GM12878 (cell line): ENCODE measurements at places on chromosomes 7 and 10.

GRCh38 chr7:105387508-105388355, 989 bp downstream of the SRPK2 start:
- DNase-seq = no peak

DNA sequence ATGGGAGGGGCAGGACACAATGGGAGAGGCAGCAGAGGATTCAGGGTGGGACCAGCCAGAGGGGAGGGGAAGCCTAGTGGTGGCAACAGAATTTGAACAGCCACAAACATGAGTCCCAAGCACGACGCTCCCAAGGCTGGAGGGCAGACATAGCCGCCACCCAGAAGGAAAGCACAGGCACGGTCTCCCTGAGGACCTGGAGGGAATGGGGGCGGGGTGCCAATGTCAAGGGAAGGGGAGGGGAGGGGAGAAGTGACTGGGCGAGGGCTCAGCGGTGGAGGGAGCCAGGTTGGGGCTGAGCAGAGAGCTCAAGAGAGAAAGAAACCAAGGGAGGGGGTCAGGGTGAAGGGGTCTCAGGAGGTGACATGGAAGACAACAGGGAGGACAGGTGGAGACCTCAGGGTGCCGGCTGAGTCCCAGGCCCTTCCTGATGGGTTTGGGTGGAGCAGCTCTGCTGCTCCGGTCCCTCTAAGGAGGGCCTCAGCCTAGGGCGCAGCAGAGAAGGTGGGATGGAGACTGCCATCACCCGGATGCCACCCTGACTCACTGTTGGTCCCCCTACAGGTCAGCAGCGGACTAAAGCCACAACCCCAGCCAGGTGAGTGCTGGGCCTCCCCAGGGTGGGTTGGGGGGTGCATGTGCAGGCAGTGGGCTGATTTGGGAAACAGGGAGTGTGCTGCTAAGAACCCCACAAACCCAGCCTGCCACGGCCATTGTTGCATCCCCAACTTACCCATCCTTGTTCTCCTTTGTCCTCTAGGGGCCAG, 24.2 kb downstream of the PILRA start:
- DNase-seq = no peak

GRCh38 chr7:48876087-48876486, 48.3 kb upstream of the CDC14C start:
- DNase-seq = no peak

GRCh38 chr10:55374917-55375316, 573.9 kb upstream of the PCDH15 start:
- DNase-seq = no peak

DNA sequence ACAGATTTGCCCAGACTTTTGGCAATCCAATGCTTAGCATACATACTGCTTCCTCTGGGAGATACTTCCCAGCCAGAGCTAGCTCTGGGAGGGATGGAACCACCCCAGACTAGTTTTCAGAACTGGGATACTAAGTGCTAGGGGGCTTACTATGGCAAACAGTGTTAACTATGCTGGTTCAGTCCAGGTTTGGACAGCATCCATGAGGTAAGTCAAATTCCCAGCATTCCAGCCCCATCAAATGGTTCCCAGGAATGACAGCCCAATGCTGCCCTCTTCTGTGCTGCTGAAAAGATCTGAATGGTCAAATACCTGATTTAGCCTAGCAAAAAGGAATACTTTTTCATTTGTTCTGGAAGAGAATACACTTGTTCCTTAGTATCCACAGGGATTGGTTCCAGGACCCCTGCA, 141.7 kb upstream of the CCDC6 start:
- no peak for DNase-seq
